ENCODE measurements at places on chromosomes 16 and 17.
A peak's percentile ranks its signal among the peaks of the same experiment; 100 is the strongest.

GRCh38 chr17:27480699-27481098 lies 24.5 kb downstream of the KSR1 start:
- no peak overlapping the region for H3K4me3 ChIP-seq
- H3K27ac ChIP-seq = no peak overlapping the region

- peak overlapping the region; percentile 91 for H3K27ac ChIP-seq
- H3K4me3 ChIP-seq = peak overlapping the region; percentile 62
- H3K4me1 ChIP-seq = peaks cover 32% of the 10 kb centered on the region
- peak; percentile 62 for DNase-seq
- H3K27me3 ChIP-seq = no peaks in the 10 kb centered on the region
Observed at GRCh38 chr17:76997981-76998531, 129.9 kb downstream of the MGAT5B start.

GRCh38 chr16:11121914-11122692 lies 133.9 kb downstream of the SOCS1 start:
- DNase-seq = no peak
- H3K4me1 ChIP-seq = no peaks in the 10 kb centered on the region
- no peak overlapping the region for H3K27ac ChIP-seq
- peaks cover 47% of the 10 kb centered on the region for H3K36me3 ChIP-seq
- H3K27me3 ChIP-seq = no peaks in the 10 kb centered on the region

DNA sequence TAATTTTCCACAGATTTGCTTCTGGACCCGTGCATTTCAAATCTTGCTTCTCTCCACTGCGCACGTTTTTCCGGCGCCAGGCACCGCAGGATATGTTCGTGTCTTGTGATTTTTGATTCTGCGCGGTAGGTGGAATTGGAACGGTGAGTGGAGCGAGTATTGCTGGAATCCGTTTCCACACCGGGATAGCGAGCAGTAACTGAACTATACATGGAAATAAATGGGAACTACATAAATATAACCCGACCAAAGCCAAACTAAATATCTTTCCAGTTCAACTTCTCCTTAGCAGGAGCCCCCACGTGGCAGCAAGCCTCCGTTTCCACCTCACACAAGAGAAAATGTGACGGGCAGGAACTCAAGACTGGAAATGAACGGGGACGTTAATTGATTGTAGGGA lies 154.0 kb downstream of the SEC14L1 start:
- no peak overlapping the region for H3K27ac ChIP-seq
- no peak for DNase-seq
- H3K4me3 ChIP-seq = no peak overlapping the region
- no peaks in the 10 kb centered on the region for H3K4me1 ChIP-seq

GRCh38 chr16:87248714-87249113 lies 68.5 kb downstream of the C16orf95 start:
- no peaks in the 10 kb centered on the region for H3K36me3 ChIP-seq
- H3K4me1 ChIP-seq = no peaks in the 10 kb centered on the region
- H3K27me3 ChIP-seq = no peaks in the 10 kb centered on the region
- no peak overlapping the region for H3K4me3 ChIP-seq

DNA sequence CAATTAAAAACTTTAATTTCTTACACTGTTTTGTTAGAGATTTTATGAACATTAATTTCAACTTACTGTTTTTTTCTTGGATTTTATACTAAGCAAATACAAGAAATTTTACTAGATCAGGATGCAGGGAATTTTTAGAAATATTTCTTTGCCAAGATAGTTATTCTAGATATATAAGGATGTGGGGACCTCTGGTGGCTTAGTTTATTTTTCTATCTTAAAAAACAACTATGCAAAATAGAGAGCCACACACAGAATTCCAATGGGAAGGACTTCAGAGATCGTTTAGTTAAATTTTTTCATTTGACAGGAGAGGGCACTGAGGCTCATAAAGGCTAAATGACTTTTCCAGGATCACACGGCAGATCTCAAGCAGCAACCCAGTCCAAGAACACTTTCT lies 23.0 kb upstream of the CAPNS2 start:
- H3K27me3 ChIP-seq = no peaks in the 10 kb centered on the region
- no peaks in the 10 kb centered on the region for H3K4me1 ChIP-seq
- H3K36me3 ChIP-seq = no peaks in the 10 kb centered on the region
- no peak for DNase-seq
- no peak overlapping the region for H3K27ac ChIP-seq

- H3K36me3 ChIP-seq = no peaks in the 10 kb centered on the region
- H3K27ac ChIP-seq = no peak overlapping the region
- DNase-seq = no peak
- no peaks in the 10 kb centered on the region for H3K4me1 ChIP-seq
Observed at GRCh38 chr17:19284005-19284959, 47.1 kb downstream of the EPN2 start.

- H3K27me3 ChIP-seq = no peaks in the 10 kb centered on the region
- H3K36me3 ChIP-seq = no peaks in the 10 kb centered on the region
- no peaks in the 10 kb centered on the region for H3K4me1 ChIP-seq
Observed at GRCh38 chr17:21363776-21364642, 12.1 kb upstream of the KCNJ12 start.

- no peaks in the 10 kb centered on the region for H3K36me3 ChIP-seq
- no peaks in the 10 kb centered on the region for H3K27me3 ChIP-seq
- no peaks in the 10 kb centered on the region for H3K4me1 ChIP-seq
Observed at GRCh38 chr16:55012362-55012761, 81.7 kb downstream of the IRX5 start.

DNA sequence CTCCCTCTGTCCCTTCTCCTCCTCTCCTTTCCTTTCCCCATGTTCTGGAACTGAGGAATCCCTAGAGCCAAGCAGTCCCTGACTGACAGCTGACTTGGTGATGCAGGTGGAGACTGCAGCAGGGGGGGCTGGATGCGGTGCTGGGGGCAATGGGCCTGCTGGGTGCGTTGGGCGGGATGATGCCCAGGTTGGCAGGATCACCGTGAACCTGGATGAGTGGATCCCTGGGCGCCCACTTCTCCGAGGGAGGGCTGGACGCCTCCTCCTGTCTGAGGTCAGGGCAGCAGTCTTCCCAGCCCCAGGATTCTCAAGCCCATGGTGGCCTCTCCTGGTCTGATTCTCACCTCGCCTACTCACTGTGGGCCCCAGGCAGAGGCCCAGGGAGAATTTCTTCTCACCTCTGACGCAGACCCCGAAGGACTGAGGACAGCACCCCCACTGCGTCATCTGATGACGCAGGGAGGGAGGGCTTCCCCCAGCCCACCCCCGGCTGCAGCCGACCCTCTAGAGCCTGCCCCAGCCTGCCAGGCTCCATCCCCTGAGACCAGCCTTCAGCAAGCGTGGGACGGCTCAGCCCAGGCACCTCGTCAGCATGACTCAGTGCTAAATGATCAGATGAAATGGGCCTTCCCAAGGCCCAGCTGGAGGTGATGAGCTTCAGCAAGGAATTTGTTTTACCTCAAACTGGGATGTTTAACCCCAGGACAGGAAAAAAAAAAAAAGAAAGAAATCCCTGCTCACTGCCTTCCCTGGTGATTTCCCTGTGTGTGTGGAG lies 188.0 kb upstream of the TNRC6C start:
- peaks cover 19% of the 10 kb centered on the region for H3K4me1 ChIP-seq
- H3K27ac ChIP-seq = no peak overlapping the region
- H3K27me3 ChIP-seq = peaks cover 43% of the 10 kb centered on the region
- H3K4me3 ChIP-seq = no peak overlapping the region
- no peaks in the 10 kb centered on the region for H3K36me3 ChIP-seq
- no peak for DNase-seq

- no peaks in the 10 kb centered on the region for H3K36me3 ChIP-seq
- H3K27ac ChIP-seq = no peak overlapping the region
- no peak for DNase-seq
- H3K27me3 ChIP-seq = no peaks in the 10 kb centered on the region
Observed at GRCh38 chr16:1890708-1891050, 18.7 kb upstream of the MEIOB start.

- no peak overlapping the region for H3K4me3 ChIP-seq
- no peaks in the 10 kb centered on the region for H3K27me3 ChIP-seq
- peaks cover 75% of the 10 kb centered on the region for H3K36me3 ChIP-seq
- DNase-seq = no peak
Observed at GRCh38 chr16:50671644-50672260, 9.4 kb downstream of the SNX20 start.

- no peak overlapping the region for H3K4me3 ChIP-seq
- H3K36me3 ChIP-seq = peaks cover 43% of the 10 kb centered on the region
- no peak overlapping the region for H3K27ac ChIP-seq
Observed at GRCh38 chr16:70740174-70740913, 54.5 kb upstream of the MTSS2 start.

DNA sequence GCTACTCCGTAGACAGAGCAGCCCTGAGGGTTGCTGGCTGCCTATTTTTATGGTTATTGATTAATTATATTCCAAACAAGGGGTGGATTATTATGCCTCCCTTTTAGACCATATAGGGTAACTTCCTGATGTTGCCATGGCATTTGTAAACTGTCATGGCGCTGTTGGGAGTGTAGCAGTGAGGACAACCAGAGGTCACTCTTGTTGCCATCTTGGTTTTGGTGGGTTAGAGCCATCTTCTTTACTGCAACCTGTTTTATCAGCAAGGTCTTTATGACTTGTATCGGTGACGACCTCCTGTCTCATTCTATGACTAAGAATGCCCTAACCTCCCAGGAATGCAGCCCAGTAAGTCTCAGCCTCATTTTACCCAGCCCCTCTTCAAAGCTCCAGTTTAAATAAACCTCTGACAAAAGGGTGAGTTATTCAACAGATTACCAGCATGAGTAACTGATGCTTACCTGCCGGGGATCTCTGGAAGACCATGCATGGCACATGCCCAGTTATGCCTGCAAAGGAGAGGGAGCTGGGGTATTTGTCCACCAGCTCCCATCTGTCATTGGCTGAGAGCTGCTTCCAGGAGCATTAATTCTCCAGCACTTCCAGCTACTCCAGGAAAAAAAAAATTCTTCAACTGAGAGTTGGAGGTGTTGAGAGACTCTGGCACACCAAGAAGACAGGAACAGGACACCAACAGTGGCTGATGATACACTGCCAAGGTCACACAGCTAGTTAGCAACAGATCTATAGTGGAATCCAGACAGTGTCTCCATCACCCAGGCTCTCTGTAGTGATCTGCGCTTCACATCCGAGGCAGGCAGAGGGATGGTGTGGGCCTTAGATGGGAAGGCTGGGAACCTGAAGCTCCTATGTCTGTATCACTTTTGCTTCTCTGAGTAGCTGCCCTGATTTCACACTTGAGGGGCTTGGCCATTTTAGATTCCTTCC lies 36.6 kb upstream of the IL21R start:
- no peak overlapping the region for H3K4me3 ChIP-seq
- no peaks in the 10 kb centered on the region for H3K27me3 ChIP-seq
- peaks cover 3% of the 10 kb centered on the region for H3K36me3 ChIP-seq
- no peak overlapping the region for H3K27ac ChIP-seq

GRCh38 chr16:82605863-82606620 lies 20.7 kb upstream of the CDH13 start:
- no peaks in the 10 kb centered on the region for H3K27me3 ChIP-seq
- H3K4me1 ChIP-seq = no peaks in the 10 kb centered on the region

DNA sequence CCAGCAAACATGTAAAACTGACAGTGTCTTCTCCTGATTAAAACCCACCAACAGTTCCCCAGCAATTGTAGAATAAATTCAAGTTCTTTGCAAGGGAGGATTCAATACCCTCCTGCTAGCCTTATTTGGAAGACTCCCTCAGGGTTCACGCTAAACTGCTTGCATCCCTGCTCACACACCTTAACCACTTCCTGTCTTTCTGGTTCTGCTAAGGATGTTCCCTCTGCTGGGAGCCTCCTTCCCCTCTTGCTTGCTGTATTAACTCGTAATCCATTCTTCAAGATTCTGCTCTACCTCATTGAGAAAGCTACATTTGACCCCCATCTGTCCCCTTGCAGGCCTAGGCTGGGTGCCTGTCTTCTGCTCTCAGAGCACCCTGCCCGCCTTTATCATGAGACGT lies 2.3 kb upstream of the SHISA6 start:
- no peak for DNase-seq
- H3K4me3 ChIP-seq = no peak overlapping the region

DNA sequence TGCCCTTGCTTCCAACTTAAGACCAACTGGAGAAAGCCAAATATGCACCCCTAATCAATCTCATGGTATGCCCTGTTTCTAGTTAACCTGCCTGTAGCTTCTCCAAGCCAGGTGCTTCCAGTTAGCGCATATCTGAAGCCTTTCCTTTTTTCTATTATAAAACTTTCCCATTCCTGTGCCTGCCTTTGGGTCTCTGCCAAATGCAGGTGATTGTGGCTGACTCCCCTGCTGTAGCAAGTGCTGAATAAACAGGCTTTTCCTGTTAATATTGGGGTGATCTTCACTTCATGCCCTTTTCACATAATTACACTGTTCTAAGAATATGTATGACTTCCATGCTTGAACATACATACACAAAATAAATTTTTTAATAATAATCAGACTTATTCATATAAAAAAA lies 207.4 kb downstream of the TANC2 start:
- DNase-seq = no peak
- no peak overlapping the region for H3K4me3 ChIP-seq
- H3K27me3 ChIP-seq = no peaks in the 10 kb centered on the region
- no peaks in the 10 kb centered on the region for H3K4me1 ChIP-seq
- no peak overlapping the region for H3K27ac ChIP-seq

DNA sequence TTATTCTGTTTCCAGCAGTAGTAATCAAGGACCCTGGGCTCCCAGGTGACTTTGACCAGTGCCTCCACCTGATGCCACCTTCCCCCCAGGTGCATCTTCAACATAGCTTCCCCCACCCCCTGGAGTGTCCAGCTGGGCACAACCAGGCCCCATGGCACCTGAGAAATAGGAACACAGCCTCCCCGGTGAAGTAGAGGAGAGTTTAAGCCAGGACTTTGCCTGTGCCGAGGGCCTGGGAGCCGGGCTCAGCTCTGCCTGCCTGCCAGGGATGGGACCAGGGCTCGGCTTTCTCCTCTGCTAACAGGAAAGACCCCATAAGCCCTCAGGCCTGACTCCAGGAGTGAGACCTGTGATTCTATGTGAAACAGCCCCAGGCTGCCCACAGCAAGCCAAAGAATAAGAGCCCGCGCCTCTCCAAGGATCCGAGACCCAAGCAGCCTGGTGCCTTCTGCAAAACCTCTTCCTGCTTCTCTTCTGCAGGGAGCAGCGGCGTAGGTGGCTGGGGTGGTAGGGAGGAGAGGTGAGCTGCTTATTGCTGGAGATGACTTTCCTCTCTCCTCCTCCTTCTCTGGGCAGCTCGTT lies 16.4 kb upstream of the RBFOX3 start:
- no peaks in the 10 kb centered on the region for H3K27me3 ChIP-seq
- H3K4me1 ChIP-seq = no peaks in the 10 kb centered on the region
- no peaks in the 10 kb centered on the region for H3K36me3 ChIP-seq
- H3K4me3 ChIP-seq = no peak overlapping the region
- no peak for DNase-seq

DNA sequence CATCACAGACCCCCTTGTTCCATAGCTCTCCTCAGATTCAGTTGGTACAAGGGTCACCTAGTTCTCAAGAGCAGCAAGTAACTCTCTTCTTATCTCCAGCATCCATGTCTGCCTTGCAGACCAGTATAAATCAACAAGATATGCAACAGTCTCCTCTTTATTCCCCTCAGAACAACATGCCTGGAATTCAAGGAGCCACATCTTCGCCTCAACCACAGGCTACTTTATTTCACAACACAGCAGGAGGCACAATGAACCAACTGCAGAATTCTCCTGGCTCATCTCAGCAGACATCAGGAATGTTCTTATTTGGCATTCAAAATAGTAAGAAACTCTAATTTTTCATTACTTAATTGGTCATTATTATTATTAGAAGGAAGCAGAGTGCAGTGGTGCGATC lies 32.4 kb downstream of the NQO1 start:
- H3K27me3 ChIP-seq = no peaks in the 10 kb centered on the region
- DNase-seq = no peak
- no peaks in the 10 kb centered on the region for H3K4me1 ChIP-seq
- H3K27ac ChIP-seq = no peak overlapping the region

- no peaks in the 10 kb centered on the region for H3K27me3 ChIP-seq
- no peak overlapping the region for H3K27ac ChIP-seq
- H3K4me3 ChIP-seq = no peak overlapping the region
- H3K36me3 ChIP-seq = no peaks in the 10 kb centered on the region
Observed at GRCh38 chr17:6043405-6043804, 26.8 kb upstream of the WSCD1 start.

Data from thymus (tissue), 14 donors.